ENCODE measurements at places on chromosomes 2 and 18.

- no peak for DNase-seq
Measured at GRCh38 chr2:73700131-73700611, 37.0 kb downstream of the TPRKB start.

DNA sequence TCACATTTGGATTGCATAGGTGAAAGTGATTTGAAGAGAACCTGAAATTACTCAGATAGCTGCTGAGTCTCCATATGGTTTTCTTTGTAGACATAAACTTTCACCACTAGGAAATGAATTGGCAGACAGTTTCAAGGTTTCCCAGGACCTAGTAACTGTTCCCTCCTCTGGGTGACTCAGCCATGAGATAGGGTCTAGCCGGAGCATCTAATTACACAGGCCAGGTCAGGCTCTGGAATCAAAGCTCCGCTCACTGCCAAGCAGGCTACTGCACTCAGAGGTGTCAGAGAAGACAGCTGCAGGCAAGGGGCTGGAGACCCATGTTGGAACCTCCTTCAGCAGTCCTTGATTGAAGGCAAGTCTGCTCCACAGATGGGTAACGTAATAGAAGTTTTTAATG, 429.2 kb downstream of the TNS1 start:
- no peak for DNase-seq

DNA sequence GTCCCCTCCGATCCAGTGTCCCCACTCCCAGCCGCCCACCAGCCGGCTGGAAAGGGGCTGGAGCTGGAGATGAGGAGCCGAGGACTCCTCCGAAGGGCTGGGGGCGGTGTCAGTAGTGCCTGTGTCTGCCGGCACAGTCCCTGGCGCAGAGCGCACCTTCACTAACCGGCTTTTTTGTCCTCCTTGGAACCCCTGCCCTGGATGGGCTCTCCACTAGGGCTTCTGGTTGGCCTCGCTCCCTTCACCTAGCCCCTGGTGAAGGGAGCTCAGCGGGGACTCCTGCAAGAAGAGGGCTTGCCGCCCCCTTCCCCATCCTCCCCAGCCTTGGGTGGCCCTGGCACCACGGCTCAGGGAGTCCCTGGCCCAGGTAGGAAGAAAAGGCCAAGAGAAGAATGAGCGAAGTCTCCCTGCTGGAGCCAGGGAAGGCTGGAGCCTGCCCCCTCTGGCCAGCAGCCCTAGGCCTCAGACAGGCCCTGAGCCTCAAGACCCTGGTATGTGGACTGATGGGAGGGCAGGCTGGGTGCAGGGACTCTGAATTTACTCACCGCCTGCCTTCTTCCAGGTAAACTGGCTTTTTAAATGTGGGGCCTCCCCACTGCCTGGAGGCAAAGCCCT, 570 bp upstream of the ECEL1 start:
- DNase-seq = no peak

GRCh38 chr2:133484106-133484505, 84.2 kb downstream of the NCKAP5 start:
- no peak for DNase-seq

DNA sequence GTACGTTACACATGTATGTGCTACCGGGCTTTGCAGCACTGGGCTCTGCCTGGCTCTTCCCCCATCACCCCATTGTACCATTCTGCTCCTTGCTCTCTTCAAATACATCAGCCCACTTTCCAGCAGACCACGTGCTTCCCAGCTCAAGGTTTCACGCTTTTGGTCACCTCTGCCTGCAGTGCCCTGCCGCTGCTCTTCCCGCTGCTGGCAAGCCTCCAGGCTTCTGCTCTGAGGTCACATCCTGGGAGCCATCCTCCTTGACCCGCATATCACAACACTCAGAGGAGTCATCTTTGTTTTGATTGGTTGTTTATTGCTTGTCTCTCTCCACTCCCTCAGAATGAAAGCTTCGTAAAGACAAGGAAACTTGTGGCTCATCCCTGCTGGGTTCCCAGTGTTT, 34.1 kb downstream of the KIF5C start:
- DNase-seq = no peak

DNA sequence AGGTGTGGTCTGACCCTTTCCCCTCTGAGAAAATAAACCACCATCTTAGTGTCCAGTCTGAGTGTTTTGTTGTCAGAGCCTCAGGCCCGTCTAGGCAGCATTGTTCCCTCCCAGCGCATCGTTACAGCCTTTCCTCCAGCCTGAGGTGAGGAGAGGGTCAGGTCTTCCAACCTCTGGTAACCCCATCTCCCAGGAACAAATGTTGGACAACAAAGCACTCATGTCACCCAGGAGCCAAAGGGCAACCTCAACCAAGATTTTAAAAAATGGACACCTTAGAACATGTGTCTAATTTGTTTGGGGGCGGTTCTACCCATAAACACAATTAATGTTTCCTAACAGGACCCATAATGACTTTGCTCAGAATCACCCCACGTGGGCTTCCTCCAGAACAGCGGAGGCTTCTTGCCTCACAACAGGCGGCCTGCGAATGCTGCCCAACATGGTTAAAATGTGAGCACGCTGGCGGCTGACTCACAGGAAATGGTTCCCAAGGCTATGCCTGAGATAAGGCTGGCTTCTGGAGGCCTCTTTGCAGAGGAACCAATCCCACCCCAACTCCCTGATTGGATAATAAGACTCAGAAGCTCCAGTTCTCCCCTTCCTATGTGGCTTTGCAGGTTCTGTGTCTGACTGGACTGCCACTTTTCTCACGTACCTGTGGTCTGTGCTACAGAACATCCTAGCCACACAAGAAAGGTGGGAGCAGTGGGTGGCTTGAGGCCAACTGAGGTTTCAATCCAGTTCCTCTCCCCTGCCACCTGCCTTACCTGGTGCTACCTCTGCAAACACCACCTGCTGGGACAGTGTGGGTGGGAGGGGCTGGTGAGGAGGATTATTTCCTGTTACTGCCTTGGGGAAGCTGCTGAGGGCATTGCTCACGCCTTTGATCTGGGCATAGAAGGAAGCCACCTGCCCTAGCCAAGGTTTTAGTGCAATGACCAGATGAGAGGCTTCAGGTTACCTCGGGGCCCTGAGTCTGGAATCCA, 108.8 kb downstream of the B3GNT2 start:
- DNase-seq = no peak
